ENCODE measurements at places on chromosomes 6 and 20. TPM values are rescaled to one million over a fixed set of nuclear protein-coding genes. Genes with fewer than 3 reads are reported as not detected.

The LY6G6C gene
- not detected for total RNA-seq

The SIRPB2 gene
- 0.57 TPM for total RNA-seq

The ZC3H12D gene
- 0.20 TPM for total RNA-seq

The FITM2 gene
- total RNA-seq, result 13.0 TPM

The CAGE1 gene
- not detected for total RNA-seq

The IL17A gene
- not detected for total RNA-seq

The TCF15 gene
- not detected for total RNA-seq

The TRIM38 gene
- total RNA-seq, result 20.6 TPM

The LHFPL5 gene
- total RNA-seq, result 0.42 TPM

The FGD2 gene
- 0.19 TPM for total RNA-seq

The IER3 gene
- 458 TPM for total RNA-seq

The DCDC2 gene
- total RNA-seq, result 80.4 TPM

The SIGLEC1 gene
- not detected for total RNA-seq

The ACOT8 gene
- 37.9 TPM for total RNA-seq

The HSPA12B gene
- not detected for total RNA-seq

The SLC13A3 gene
- total RNA-seq, result not detected

The FERMT1 gene
- 18.5 TPM for total RNA-seq

The C20orf141 gene
- total RNA-seq, result not detected

The PCED1A gene
- 26.9 TPM for total RNA-seq

The ZC2HC1B gene
- not detected for total RNA-seq

The GPSM3 gene
- total RNA-seq, result 6.2 TPM

The RSPH4A gene
- total RNA-seq, result 0.22 TPM

The CST1 gene
- 1.2 TPM for total RNA-seq

The CDH4 gene
- total RNA-seq, result not detected

The VAPB gene
- total RNA-seq, result 92.7 TPM

The SPAG4 gene
- 7.7 TPM for total RNA-seq
